ENCODE measurements at places on chromosomes 12 and 14. TPM values are rescaled to one million over a fixed set of nuclear protein-coding genes. Genes with fewer than 3 reads are reported as not detected.

KRT83 gene
- total RNA-seq, result 0.28 TPM

- no peak for DNase-seq
These were observed 302.7 kb downstream of the CCER1 start for GRCh38 chr12:90652280-90652679.

DDX54 gene
- 101 TPM for total RNA-seq

- DNase-seq, result no peak
These were observed 174.9 kb downstream of the PIK3C2G start for GRCh38 chr12:18436170-18436569.
